Aorta (tissue), 5 donors: ENCODE measurements at places on chromosomes 6 and 20. TPM values are rescaled to one million over a fixed set of nuclear protein-coding genes. Genes with fewer than 3 reads are reported as not detected.

GRCh38 chr6:161128680-161129196 is 137.2 kb downstream of the MAP3K4 start:
- H3K4me3 ChIP-seq, result no peak overlapping the region
- no peak overlapping the region for H3K27ac ChIP-seq
- no peak for DNase-seq
- H3K4me1 ChIP-seq, result no peaks in the 10 kb centered on the region
- no peaks in the 10 kb centered on the region for H3K36me3 ChIP-seq

DNA sequence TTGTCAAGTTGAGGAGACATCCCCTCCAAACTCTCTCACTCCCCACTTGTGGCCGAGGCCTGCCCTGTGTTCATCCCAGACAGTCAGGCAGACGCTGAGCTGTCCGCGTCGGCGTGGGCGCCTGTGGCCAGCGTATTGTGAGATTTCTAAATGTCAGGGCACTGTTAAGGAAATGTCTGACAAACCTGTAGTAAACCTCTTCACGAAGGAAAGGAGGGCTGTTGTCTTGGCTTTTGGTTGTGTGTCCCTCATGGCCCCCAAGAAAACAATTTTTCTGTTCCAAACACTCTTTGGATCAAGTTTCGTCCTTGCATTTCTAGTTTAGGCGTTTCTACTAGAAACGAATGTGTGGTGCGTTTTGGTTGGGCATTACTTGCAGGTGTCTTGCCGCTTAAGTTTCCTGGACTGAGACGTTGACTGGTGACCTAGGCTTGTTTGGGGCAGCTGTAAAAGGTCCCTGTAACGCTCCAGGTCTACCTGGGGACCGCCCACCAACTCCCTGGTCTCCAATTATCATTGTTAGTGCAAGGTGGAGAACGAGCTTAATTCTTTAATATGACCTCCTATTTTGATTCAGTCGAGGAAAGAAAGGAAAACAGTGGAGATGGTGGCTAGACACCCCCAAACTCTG is 8.7 kb upstream of the POU3F2 start:
- no peak overlapping the region for H3K4me3 ChIP-seq
- peaks cover 2% of the 10 kb centered on the region for H3K27me3 ChIP-seq
- no peak for DNase-seq
- H3K36me3 ChIP-seq, result no peaks in the 10 kb centered on the region
- H3K27ac ChIP-seq, result no peak overlapping the region

DNA sequence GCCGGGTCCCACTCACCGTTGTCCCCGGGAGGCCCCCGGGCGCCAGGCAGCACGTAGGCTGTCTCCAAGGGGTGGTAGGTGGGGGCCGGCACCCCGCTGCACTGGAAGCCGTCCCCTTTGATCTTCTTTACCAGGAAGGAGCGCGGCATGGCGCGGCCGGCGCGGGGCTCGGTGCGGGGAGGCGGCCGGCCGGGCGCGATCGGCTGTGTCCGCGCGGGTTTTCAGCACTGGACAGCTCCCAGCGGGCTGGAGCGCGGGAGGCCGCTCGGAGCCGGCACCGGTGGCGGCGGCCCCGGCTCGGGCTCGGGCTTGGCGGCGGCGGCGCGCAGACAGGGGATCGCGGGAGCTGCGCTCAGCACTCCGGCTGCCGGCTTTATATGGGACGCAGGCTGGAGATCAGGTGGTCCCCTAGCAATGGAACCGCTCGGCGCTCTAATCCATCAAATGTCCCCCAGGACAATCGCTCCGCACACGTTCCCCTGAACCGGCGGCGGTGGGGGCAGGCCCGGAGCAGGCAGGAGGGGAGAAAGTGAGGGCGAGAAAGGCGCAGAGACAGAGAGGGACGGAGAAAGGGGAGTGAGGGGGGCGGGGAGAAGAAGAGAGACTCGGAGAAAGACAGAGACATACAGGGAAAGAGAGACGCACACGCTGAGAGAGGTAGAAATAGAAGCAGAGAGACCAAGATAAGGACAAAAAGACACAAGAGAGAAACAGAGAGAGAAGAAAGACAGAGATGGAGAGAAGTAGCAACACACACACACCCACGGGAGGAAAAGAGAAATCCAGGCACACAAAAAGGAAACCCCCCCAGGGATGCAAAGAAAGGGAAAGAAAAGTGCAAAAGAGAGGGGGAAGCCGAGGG is at the start of gene SCRT2:
TSS of gene SCRT2 (minus strand) at position 350 of the 862 bp plus-strand sequence. CDS start at position 149, 201 bp downstream.
- H3K4me3 ChIP-seq, result no peak within 1 kb of the TSS
- no peaks in the 10 kb centered on the region for H3K27me3 ChIP-seq
- H3K27ac ChIP-seq, result no peak within 1 kb of the TSS
- H3K4me1 ChIP-seq, result no peaks in the 10 kb centered on the region

Gene CFAP206
- total RNA-seq, result not detected

GRCh38 chr6:116866281-116866871 is 10.7 kb upstream of the RFX6 start:
- no peak overlapping the region for H3K27ac ChIP-seq
- no peaks in the 10 kb centered on the region for H3K36me3 ChIP-seq
- no peak for DNase-seq
- H3K27me3 ChIP-seq, result no peaks in the 10 kb centered on the region
- no peaks in the 10 kb centered on the region for H3K4me1 ChIP-seq

GRCh38 chr6:147618927-147619326 is 110.4 kb downstream of the SAMD5 start:
- DNase-seq, result no peak
- no peaks in the 10 kb centered on the region for H3K4me1 ChIP-seq
- no peak overlapping the region for H3K27ac ChIP-seq

DNA sequence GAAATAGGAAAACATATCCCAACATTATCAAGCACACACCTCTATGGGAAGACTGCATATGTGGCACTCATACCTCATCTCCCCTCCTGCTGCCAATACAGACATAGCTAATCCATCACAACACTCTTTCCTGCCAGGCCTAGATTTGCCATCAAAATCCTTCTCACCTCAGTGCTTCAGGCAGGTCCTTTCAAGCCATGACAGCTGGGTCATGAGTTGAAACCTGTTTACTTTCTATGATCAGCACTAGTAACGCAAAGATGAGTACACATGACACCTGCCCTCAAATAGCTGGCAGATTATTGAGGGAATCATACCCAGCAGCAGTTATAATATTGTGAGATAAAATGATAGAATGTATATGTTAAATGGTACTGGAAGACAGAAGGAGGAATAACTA is 183.1 kb downstream of the AIG1 start:
- DNase-seq, result no peak
- no peaks in the 10 kb centered on the region for H3K36me3 ChIP-seq
- no peaks in the 10 kb centered on the region for H3K27me3 ChIP-seq
- peaks cover 4% of the 10 kb centered on the region for H3K4me1 ChIP-seq

Gene SLC24A3
- 23.9 TPM for total RNA-seq

Gene FAM83C
- total RNA-seq, result not detected

Gene SGK1
- 89.7 TPM for total RNA-seq

Gene LRRC73
- total RNA-seq, result 0.62 TPM

GRCh38 chr20:52230409-52230808 is 38.8 kb upstream of the ZFP64 start:
- H3K36me3 ChIP-seq, result no peaks in the 10 kb centered on the region
- no peak for DNase-seq
- no peaks in the 10 kb centered on the region for H3K27me3 ChIP-seq
- H3K4me1 ChIP-seq, result no peaks in the 10 kb centered on the region

DNA sequence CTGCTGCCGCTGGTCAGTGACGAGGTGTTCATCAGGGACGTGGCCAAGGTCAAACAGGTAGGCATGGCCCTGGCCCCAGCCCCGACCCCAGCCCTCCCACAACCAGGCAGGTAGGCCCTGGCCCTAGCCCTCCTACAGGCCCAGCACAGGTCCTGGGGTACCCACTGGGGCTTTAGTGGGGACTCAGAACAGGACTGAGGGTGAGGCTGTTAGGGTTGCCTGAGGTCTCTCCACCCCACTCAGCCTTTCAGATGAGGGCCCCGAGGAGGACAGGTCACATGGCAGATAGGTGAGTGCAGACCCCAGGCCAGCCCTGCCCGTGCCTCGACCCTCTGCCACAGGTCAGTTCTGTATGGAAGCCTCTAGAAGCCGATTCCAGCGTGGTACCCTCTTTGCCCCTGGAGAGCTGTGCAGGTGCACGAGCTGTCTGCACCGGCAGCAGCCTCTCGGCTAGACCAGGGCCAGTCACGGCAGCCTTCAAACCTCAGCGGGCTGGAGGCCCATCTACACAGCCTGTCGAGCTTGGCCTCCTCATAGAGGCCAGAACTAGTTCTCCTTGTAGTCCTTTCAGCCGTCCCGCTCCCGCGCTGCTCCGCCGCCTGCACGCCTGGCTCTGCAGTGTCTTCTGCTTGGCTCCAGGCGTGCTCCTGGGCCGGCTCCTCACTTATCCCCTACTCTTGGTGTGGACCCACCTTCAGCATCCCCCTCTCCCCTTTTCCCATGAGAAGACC is 35.5 kb downstream of the PYGB start:
- no peaks in the 10 kb centered on the region for H3K4me1 ChIP-seq
- H3K4me3 ChIP-seq, result no peak overlapping the region
- peaks cover 31% of the 10 kb centered on the region for H3K36me3 ChIP-seq
- no peak overlapping the region for H3K27ac ChIP-seq

Gene BTN1A1
- total RNA-seq, result not detected

GRCh38 chr6:113414511-113414910 is 442.6 kb upstream of the MARCKS start:
- H3K27me3 ChIP-seq, result no peaks in the 10 kb centered on the region
- no peak overlapping the region for H3K27ac ChIP-seq
- no peaks in the 10 kb centered on the region for H3K36me3 ChIP-seq
- H3K4me3 ChIP-seq, result no peak overlapping the region
- no peaks in the 10 kb centered on the region for H3K4me1 ChIP-seq
